Fibroblast of villous mesenchyme (primary cell): ENCODE measurements at places on chromosomes 1 and 21.
A peak's percentile ranks its signal among the peaks of the same experiment; 100 is the strongest.

DNA sequence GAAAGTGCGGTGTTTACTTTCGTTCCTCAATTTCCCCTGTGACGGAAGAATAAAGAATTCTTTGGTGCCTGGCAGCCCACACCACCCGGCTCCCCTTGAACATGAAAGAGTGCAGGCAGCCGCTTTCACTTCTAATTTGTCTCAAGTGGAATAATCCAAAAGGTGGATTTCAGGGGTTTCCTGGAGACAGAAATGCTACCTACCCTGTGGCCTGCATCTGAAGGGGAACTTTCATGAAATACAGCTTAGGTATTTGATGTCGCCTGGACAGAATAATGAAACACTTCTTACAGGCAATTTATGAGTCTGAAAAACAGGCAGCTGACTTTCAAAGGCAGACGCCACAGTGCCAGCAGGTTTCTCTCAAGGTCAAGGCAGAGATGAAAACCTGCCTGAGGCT lies 169.5 kb upstream of the USP24 start:
- DNase-seq = no peak

DNA sequence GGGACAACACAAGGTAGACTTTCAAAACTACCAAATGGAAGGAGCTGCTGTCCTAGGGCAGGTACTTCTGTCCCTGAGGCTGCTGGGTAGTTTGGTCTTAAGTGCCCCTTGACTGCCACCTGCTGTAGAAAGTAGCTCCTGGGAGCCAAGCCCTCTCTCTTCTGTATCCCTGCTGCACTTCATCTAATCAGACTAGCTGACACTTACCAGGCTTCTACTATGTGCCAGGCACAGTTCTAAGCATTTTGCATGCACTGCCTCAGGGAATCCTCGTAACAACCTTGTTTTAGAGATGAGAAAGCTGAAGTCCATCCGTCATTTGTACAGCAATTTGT lies 15.9 kb upstream of the SRSF4 start:
- DNase-seq = peak; percentile 64

GRCh38 chr1:221356693-221357092 lies 385.2 kb downstream of the DUSP10 start:
- DNase-seq = no peak

- no peak for DNase-seq
Measured at GRCh38 chr1:232940262-232940661, 10.1 kb upstream of the NTPCR start.

DNA sequence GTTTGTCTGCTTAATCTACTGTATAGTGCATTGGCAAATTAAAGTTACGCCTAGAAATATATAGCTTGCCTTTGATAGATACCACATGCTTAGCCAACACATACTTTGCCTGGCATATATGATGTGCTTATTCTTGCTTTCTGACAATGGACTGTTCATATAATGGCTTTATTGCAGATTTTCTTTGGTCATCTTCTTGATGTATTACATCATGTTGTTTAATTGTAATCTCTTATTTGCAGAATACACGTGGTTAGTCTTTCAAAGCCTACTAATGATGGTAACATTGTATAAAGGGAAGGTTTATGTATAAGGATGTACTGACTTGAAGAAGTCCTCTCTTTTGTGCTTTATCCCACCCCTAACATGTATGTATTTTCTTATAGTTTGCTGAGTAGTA lies 201.5 kb downstream of the PDE4B start:
- no peak for DNase-seq

DNA sequence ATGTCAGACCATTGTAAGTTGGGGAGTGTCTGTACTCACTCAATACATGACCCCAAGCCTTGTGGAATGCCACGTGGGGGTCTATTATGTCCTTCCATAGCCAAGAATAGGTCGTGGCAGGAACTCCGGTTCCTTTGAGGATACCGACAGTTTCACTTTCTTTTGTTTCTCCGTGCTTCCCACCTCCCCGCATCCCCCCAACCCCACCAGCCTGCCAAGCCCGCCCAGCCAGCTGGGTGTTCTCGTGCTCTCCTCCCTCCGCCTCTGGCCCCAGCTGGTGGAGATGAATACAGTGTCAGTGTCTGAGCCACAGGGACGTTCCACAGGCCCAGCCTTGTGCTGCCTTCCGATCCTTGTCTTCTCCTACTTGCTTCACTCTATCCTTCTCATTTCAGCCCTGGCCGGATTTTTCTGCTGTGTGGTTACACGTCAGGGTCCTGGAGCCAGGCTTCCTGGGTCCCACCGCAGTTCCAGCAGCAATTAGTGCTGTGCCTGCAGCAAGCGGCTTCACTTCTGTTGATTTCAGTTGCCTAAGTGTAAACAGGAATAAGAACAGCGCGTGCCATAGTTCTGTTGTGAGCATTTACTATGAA lies 4.1 kb upstream of the AGTRAP start:
- DNase-seq = peak; percentile 79

DNA sequence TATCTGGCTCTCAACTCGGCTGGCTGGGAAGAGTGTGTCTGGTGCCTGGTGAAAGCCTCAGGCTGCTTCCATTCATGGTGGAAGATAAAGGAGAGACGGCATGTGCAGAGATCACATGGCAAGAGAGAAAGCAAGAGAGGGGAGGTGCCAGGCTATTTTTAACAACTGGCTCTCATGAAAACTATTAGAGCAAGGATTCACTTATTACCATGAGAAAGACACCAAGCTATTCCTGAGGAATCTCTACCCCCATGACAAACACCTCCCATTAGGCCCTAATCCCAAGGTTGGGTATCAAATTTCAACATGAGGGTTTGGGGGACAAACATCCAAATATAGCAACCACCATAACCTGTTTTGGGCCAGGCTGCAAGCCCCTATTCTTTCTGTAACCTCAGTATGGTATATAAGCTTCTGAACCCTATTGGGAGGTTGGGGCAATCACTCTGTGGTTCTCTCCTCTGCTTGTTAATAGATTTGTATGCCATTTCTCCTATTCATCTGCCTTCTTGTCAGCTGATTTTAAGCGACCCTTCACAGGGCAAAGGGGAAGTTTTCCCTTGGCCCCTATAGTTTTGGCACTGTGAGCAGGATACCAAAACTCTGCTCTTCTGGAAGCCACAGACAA lies 179.0 kb upstream of the TNR start:
- DNase-seq = no peak

GRCh38 chr1:24318615-24319311 lies 394 bp upstream of the GRHL3 start:
- no peak for DNase-seq

GRCh38 chr1:11725616-11726015 lies 10.3 kb upstream of the AGTRAP start:
- DNase-seq = no peak

DNA sequence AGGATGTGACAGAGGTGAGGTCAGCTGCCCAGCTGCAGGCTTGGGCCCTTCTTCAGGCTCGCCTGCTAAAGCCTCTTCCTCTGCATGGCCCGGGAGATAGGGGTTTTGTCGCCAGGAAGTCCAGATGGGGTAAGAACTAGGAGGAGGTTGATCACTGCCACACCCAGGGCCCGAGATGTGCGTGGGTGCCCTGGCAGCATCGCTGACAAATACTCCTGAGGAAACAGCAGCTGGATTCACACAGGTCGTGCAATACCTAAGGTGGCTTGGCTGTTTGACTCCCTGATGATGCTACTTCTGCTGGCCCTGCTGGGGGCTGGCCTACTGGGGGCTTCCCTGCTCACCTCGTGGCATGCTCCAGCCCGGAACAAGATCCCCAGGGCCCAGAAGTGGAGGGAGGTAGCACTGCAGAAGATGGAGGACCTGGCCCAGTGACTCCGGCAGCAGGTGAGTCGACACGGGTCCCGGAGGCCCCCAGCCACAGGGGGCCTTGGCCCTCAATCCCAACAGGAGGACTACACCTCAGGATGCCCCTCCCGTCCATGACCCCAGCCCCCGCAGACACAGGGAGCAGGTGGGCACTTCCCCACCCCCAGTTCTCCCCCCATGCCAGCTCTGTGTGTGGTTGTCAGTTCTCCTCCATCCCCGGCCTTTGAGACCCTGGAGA lies 29.6 kb downstream of the FAAH start:
- no peak for DNase-seq

DNA sequence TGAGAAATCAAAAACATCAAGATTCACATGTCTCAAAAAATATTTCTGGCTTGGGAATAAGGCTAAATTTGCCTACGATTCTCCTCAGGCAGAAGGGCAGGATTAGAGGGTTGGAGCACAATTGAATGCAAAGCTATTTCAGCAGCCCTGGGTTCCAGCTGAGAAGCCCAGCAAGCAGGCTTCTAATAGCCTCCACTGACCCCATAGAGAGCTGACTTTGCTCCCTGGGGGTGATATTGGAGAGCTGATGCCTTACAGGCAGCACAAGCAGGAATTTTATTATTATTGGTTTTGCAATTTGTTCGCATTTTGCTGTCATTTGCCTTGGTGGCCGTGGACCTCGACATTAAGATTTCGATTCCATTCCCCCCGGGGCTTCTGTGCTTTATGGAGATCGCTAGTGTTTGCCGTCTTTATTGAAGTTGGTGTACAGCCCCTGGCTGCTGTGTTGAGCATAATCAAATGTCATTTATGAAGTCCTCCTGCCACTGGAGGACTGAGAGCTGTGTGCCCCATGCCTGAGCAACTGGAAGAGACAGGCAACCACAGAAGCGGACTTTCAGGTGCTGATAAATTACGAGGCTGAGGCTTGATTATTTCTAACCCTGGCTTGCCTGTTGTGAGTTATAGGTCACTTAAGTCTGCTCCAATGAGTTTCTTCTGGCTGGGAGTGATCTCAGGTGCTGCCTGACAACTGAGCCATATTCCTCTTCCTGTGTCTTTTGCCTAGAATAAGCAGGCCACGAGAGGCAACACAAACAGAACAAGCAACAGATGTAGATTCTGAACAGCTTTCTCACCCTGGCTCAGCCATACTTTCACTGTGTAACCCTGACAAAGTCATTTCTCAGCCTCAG lies 518.4 kb upstream of the CAMK1G start:
- DNase-seq = no peak

GRCh38 chr1:55685560-55685959 lies 470.4 kb upstream of the USP24 start:
- no peak for DNase-seq

- no peak for DNase-seq
Measured at GRCh38 chr21:37208056-37208721, 58.9 kb downstream of the VPS26C start.

DNA sequence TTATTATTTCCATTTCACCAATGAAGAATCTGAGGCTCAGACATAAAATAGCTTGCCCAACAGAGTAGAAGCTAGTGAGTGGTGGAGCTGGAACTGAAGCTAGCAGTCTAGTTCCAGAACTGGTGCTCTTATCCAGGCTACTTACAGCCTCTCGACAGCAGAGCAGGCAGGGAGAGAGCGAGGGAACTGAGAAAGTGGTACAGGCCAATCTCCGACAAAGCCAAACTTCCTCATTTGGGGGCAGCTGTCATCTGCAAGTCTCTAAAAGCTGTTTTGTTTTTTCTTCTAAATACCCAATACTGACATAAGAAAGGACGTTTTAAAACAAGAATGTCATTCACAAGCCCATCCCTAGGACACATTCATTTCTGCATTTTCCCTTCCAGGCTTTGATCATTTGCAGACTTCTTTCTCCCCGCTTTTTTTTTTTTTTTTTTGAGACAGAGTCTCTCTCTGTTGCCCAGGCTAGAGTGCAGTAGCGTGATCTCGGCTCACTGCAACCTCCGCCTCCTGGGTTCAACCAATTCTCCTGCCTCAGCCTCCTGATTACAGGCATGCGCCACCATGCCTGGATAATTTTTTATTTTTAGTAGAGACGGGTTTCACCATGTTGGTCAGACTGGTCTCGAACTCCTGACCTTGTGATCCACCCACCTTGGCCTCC lies 20.0 kb downstream of the YIPF1 start:
- DNase-seq = no peak

- peak; percentile 62 for DNase-seq
Measured at GRCh38 chr1:85201340-85202091, 700 bp upstream of the SYDE2 start.
